ENCODE measurements at places on chromosomes 6 and 20. TPM values are rescaled to one million over a fixed set of nuclear protein-coding genes. Genes with fewer than 3 reads are reported as not detected.

BPIFB4 gene
- polyA plus RNA-seq = 0.09 TPM

FAM209B gene
- 0.42 TPM for polyA plus RNA-seq

- DNase-seq = no peak
Observed at GRCh38 chr6:169663468-169663867, 38.4 kb downstream of the WDR27 start.

DNA sequence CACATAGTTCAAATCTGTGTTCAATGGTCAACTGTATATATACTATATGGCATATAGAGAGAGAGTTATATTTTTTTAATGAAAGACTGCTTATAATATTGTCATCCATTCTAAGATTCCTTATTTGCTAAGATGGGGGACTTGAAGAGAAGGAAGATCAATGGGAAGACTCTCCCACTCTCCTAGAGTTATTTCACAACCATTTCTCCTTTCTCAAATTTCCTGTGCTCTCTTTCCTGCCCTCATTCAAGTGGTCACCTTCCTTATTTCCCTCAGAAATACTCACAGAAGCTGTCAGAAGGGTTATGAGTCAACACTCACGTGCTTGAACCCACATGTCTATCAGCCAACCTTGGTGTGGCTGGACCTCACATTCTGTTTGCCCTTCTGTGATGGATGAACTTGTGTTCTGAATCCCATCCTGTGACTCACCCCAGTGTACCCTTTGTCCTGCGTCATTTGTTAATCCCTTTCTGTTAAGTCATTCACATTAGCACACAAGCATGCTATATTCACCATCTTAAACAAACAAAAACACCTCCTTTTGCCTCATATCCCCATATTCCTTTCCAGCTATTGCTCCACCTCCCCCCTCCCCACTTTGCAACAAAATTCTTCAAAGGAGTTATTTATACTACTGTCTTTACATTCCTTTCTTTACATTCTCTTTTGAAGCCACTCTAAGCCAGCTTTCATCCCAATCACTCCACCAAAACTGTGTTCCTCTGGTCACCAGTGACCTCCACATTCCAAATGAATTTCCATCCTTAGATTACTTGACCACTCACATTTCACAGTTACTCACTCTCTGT, 279.3 kb upstream of the TCF21 start:
- DNase-seq = peak; percentile 88

- no peak for DNase-seq
Observed at GRCh38 chr6:134397676-134398075, 79.8 kb upstream of the SGK1 start.

- DNase-seq = no peak
Observed at GRCh38 chr6:45477278-45477677, 99.5 kb upstream of the SUPT3H start.

GRCh38 chr6:55290736-55291135, 36.5 kb upstream of the GFRAL start:
- no peak for DNase-seq

DNA sequence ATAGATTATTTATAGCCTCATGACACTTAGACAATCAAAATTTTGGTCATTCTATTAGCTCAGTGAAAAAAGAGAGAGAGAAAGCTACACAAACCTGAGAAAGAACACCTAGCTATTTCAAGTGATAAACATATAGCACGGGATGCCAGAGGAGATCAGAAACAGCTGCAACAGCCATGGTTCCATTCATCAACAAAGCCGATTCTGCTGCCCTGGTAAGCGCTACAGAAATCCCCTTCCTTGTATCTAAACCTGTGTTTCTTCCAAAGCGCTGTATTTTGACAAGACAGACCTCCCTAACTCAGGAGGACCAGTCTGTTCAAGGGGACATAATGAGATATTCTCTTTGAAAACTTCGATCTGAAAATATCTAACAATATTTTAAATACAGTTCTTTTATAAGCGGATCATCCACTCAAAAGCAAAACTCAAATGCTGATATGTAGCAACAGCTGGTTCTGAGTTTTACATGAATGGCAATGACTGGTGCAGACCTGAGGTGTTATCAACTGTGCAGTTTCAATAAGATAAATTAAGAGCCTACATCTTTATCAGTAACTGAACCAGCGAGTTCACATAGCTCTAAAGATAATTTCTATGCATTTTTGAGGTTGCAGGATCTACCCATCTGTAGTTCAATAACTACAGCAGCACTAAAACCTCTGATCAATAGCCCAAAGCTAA, 447.8 kb downstream of the FRK start:
- DNase-seq = no peak

DNA sequence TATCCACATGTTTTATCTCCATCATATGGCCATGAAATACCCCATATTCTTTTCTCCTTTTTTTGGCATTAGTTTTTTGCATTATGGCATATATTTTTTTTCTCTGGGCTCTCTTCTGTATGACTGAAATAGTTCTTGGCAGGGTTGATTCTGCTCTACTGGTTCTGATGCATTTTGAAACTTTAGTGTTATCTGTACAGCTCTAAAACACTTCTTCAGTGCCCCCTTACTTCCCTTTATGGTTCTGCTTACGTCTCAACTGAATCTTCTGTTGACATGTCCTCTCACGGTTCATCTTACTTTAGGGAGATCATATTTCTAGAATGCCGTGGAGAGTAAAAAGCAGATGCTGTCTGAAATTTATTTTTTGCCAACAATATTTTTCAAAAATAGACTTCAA, 23.2 kb upstream of the TXNDC5 start:
- DNase-seq = no peak

GRCh38 chr20:62066339-62066982, 780 bp upstream of the TAF4 start:
- DNase-seq = peak; percentile 73
